ENCODE measurements at places on chromosomes 7 and 10.

GRCh38 chr7:43302773-43303460 is 190.5 kb downstream of the HECW1 start:
- DNase-seq: no peak

DNA sequence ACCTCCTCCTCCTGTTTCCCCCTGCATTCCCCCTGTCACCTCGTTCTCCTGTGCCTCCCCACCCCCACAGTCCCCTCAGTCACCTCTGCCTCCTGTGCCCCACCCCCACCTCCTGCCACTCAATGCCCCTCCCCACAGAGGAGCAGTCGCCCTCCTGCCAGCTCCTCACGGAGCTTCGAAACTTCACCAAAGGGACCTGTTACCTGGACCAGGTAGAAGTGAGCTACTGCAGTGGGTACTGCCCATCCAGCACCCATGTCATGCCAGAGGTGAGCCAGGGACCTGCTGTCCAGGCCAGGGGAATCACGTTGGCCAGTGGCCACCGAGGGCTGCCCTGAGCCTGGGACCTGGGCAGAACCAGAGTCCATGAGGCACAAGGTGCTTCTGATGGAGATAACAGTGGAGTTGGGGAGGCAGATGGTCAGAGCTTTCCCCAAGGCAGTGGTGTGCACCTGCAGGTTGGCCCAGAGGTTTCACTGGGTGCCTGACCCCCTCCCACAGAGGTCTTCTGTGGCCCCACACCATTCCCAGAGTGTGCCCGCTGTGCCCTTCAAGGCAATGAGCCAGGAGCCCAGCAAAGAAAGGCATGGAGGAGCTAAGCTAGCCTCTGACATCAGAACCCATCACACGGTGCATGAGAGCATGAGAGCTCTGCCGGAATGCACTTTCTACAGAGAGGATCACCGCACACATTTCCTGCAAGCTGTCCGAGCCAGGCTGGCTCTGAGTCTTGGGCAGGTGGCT is 7.0 kb upstream of the ZNF862 start:
- no peak for DNase-seq

DNA sequence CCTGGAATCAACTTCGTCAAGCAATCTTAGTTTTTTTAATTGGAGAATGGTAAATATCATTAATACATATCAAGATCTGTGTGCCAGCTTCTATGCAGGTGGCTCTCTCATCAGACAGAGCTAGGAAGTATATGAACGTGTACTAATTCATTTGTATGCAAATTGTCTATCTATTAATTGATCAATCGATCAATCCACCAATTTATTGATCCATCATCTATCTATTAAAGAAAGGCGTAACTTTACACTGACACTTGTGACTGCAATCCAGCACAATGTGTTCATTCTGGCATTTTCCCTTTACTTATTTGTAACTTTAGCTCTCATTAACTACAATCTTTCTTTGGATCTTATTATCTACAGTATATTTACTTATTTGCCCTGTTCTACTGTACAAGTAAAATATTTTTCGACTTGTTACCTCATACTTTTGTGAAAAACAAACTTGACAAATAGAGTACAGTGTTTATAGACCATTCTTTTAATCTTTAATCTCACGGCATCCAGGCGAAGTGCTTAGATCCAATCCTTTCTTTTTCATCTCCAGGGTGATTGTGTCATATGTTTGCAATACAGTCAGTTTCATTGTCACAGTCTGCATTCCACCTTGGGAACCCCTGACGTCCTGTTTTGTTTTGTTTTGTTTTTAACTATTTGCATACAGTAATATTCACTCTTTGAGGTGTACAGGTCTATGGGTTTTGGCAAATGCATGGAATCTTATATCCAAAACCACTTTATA is 22.0 kb upstream of the GHRHR start:
- no peak for DNase-seq

GRCh38 chr7:2710286-2710655 is 22.3 kb downstream of the AMZ1 start:
- DNase-seq: no peak

DNA sequence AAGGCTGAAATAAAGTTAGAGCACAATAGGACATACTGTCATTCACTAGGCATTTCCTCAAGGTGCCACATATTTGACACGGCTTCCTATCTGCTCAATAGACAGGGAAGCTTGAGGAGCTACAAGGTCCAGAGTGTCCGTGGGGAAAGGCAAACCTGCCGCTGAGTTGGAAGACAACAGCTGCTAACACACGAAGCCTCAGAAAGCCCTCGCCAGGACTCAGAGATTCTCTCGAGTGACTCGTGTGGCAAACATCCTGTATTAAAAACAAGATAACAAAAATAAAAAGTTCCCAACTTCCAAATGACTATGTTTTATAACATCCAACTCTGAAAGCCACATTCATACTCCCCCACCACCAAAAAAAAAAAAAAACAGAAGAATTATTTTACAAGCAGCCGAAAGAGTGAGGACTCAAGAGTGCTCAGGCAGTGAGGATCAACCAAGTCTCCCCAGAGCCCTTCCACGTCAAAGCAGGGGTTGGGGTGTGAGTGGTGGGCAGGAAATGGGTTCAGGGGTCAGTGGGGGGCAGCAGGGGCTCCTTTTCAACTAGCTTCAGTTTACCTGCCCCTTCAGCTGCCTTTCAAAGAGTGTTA is 67.6 kb downstream of the STK17A start:
- no peak for DNase-seq

- DNase-seq: no peak
Observed at GRCh38 chr7:103605640-103606039, 159.6 kb upstream of the SLC26A5 start.

GRCh38 chr7:103887853-103888602 is 101.4 kb downstream of the RELN start:
- DNase-seq: no peak

DNA sequence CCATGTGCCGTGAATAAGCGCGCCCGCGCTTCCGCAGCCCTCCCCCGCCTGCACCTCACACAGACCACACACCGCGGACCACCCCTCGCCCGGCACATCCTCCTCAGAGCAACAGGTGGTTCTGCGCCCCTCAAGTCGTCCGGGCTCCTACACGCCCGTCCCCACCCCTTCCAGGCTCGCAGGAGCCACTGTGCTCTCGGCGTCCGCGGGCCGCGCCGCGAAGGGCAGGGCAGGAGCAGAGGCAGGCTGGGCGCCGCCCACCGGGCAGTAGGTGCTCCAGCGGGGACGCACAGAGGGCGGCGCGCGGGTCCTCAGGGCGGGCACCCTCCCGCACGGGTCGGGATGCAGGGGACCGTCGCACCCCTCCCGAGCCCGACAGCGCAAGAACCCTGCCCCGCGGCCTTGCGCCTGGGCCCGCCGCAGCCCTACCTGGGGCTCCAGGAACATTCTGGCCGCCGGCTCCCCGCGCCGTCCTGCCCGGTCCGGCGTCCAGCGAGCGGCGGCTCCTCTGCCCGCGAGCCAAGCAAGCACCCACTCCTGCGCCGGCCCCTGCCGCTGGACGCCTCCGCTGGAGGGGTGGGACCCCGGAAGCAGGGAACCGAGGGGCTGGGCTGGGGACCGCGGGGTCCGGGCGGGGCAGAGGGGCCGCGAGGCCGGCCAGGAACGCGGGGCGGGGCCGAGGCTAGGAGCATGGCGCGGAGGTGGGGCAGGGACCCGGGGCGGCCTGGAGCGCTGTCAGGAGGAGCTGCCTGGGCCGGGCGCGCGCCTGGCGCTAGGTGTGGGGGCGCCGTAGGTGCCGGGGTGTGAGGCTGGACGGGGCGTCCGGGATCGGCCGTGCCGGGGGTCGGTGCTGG is 37.4 kb downstream of the RASGEF1A start:
- DNase-seq: no peak

GRCh38 chr10:116015583-116016333 is 257.2 kb downstream of the GFRA1 start:
- DNase-seq: no peak

DNA sequence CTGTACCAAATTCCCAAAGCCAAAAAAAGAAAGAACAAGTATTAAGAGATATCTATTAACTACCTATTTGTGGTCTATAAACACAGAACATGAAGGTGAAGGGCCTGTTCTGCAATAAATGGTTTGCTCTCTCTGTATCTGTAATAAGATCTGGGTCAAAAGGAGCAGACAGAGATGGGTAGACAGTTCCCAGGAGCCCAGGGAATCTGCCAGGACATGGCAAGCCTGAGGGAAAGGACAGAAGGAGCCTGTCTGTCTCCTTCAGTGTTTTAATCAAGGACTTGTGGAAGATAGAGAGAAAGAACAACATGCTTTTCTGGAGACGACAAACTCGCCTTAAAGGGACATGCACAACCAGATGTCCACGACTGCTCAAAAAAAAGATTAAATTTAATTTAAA is 165.7 kb downstream of the ELMO1 start:
- DNase-seq: no peak

- DNase-seq: no peak
Observed at GRCh38 chr7:142409471-142409870, 151.6 kb upstream of the PRSS58 start.

DNA sequence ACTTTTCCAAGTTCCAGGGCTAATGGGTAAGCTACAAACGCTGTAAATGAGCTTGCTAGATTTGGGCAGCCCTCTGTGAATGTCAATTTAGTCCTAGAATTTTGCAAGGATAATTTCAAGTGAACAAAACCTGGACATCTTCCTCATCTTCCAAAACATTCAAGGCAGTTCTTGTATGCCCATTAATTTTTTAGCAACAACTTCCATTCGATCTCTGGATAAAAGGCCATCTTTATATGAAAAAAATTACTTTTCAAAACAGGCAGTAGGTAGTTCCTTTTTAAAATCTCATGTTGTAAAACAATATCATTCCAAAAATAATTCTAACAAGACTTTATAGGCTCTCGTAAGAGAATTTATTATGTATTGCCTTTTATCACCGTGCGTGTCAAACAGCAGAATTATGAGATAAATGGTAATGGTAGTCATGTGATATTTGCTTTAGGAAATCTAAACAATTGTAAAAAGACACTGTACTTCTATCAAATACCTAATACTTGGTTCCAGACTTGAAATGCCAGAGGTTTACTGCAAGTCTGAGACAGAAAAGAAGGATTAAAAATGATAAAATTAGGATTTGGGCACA is 143.7 kb upstream of the NRP1 start:
- no peak for DNase-seq
